ENCODE measurements at places on chromosomes 3 and 15.

DNA sequence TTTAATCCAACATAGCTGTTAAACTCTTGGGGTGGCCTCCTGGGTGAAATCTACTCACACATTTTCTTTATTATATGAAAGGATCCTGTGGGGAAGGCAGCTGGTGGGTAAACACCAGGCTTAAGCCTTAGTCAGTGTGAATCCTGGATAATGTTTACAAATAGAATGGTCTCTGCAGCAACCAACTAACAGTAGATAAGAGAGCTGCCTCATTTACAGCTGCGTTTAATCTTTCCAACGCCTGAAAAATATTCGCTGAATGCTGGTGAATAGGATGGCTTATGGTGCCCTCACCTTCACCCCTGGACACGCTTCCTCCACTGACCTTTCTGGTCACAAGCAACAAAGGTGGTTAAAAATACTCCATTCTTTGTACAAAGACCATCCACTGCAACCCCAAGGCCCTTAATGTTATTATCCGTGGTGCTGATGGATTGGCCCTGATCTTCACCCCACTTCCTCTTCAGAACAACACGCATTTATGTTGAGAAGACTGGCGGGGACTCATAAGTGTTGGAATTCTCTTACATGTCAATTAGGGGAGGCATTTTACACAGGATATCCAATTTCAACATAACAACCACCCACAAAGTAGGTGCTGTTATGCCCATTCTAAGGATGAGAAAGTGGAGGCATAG, 120.0 kb upstream of the FRMD4B start:
- DNase-seq = no peak

- no peak for DNase-seq
Observed at GRCh38 chr3:31322460-31322859, 210.3 kb upstream of the STT3B start.

DNA sequence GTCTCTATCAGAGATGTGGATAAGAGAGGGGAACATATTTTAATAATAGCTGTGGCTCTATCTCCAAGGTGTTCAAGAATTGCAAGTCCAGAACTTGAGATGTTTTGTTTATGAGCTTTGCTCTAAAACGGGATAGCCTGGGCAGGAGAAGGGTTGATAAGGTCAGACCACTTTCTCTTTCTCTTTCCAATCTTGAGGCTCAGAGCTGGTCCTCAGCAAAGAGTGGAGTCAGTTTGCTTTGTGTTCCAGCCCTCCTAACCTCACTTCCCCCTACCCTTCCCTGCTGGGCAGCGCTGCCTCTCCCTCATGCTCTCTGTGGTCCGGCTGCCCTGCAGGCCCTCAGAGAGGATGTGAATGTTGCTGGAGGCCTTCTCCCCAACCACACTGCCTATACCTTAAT, 13.8 kb downstream of the KLHL6 start:
- DNase-seq = no peak

DNA sequence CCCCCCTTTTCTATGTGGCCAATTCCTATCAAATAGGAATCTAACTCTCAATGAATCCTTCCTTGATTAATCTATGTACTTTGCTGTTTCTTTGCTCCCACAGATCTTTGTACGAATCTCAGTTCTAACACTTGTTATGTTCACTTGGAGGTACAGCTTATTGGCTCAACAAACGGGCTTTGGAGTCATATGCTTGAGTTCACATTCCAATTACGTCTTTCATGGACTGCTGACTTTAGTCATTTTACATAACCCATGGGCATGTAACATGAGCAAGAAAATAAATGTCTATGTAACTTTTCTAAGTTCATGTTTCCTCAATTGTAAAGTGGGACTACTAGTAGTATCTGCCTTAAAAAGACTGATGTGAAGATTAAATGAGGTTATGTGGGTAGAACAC, 123.2 kb upstream of the TBC1D5 start:
- no peak for DNase-seq

GRCh38 chr3:23824699-23825444, 19.1 kb downstream of the UBE2E1 start:
- no peak for DNase-seq

DNA sequence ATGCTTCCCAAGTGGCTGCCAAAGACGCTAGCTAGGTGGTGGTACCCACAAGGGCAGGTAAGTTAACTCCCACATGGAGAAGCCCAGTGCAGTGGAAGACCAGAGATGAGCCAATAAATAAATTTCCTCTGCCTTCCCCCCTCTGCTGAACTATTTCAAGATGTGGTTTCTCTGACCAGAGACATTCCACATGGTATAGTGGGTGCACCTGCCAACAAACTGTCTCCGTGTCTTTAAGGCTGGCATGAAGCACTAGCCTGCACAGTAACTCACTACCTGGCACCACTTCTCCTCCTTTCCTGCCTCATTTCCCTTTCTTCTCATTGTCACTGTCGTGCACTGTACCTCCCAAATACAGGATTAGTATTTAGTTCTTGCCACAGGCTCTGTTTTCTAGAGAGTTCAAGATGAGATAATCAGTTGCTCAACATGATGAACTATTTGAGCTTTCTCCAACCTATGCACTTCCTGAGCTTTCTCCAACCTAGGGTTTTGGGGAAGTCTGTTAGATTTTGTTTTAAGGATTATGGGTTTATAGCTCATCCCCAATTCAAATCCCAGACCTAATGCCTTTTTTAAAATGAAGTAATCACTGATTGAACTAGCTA, 8.4 kb upstream of the CRTAP start:
- DNase-seq = no peak

DNA sequence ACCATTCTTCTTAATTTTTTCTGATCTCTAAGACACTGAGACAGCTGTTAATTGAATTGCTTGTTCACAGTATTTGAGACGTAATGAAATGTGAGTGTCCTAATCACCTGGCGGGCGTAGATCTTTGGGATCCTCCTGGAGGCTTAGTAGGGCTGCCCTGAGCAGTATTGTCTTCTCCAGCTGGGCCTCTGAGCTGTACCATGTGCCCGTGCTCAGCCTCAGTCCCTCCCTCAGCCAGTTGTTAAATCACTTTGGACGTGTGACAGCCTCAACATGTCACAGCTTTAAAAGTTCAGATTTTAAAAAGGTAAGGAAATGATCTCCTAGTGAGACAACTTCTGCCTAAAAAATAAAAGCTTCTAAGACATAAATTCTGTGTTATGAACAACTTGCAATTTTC, 35.5 kb downstream of the IGF1R start:
- DNase-seq = no peak

GRCh38 chr3:42749753-42750231, 23.3 kb downstream of the CCDC13 start:
- DNase-seq = no peak

- DNase-seq = no peak
Observed at GRCh38 chr15:43249699-43250203, 17.0 kb downstream of the TGM5 start.

DNA sequence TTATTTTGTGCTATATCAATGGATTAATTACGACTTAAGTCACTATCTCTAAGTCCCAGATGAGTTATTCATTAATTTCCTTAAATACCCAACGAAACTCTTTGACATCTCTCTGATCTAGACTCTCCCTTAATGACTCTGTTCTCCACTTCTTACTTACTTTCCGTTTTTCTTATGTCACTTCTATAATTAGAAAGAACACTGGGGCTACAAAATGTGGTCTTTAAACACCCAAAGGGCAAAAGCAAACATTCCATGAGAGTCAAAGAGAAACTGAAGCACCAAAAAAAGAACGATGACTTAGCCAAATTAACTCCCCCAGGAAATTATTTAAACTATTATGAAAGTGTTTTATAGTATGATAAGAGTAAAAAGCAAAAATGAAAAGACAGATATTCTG, 166.4 kb upstream of the UBE2E2 start:
- no peak for DNase-seq

GRCh38 chr3:22792533-22792932, 410.6 kb upstream of the UBE2E2 start:
- DNase-seq = no peak

DNA sequence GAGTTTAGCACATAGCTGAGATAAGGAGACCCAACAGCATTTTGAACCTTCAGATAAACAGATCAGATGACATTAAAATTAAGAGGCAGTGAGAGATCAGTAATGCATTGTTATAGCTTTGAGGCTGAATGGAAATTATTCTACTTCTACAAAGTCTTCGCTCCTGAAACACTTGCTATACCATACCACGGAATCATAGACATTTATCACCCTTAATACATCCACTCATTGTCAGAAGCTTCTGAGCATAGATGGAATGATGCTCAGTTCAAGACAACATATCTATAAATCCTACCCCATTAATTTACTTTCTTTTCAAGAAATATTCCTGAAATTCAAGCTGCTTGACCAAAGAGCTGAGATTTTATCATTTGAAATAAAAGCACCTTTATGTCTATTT, 266.7 kb downstream of the C3orf38 start:
- no peak for DNase-seq

- no peak for DNase-seq
Observed at GRCh38 chr3:115784739-115785536, 161.6 kb downstream of the GAP43 start.

DNA sequence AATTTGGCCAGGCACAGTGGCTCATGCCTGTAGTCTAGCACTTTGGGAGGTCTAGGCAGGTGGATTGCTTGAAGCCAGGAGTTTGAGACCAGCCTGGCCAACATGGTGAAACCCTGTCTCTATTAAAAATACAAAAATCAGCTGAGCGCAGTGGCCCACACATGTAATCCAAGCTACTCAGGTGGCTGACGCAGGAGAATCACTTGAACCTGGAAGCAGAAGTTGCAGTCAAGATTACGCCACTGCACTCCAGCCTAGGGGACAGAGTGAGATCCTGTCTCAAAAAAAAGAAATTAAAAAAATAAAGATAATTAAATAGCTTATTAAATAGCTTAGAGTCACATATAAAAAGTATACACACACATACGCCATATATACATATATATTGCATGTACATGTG, 3.7 kb upstream of the TIPARP start:
- DNase-seq = no peak

DNA sequence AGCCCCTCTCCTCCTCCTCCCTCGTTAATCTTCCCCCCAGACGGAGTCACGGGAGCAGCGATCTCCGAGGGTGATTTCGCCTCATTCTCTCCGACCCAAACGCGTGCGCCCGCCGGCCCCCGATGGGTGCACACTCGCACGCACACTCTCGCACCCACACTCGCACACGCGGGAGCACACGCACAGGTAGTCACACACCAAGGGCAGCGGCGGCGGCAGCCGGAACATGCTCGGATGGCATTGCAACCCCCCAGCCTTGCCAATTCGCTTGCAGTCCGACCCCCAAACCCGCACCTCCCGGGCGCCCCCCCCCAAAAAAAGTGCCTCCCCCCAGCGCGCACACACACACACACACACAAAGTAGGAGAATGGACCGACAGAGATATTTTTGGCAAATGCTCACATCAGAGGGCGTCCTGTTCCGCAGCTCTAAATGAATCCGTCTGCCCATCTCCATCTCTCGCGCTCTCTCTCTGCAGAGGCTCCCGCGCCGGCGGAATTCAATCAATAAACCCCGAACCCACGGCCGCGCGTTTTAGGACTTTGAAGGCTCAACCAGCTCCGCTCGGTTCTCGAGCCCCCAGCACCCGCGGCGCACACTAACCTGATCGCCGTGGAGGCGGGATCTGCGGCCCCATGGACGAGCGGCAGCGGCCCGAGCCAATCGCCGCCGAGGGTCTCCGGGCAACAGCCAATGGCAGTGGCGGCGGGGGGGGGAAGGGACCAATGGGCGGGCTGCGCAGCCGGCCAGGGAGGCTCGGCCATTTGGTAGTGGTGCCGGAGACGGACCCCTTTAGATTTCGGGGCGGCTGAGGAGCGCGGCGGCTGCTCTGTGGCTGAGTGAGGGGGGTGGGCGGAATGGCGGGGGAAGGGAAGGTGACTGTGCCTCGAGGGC, at the start of gene ANP32A:
Gene ANP32A, minus strand, starts transcription at position 601 of the 895 bp plus-strand sequence. Its CDS starts 144 bp downstream, at position 457.
- peak; percentile 93 for DNase-seq

GRCh38 chr3:173933113-173933512, 535.6 kb downstream of the NLGN1 start:
- DNase-seq = no peak

- DNase-seq = no peak
Observed at GRCh38 chr3:102233881-102234280, 200.9 kb upstream of the ZPLD1 start.

DNA sequence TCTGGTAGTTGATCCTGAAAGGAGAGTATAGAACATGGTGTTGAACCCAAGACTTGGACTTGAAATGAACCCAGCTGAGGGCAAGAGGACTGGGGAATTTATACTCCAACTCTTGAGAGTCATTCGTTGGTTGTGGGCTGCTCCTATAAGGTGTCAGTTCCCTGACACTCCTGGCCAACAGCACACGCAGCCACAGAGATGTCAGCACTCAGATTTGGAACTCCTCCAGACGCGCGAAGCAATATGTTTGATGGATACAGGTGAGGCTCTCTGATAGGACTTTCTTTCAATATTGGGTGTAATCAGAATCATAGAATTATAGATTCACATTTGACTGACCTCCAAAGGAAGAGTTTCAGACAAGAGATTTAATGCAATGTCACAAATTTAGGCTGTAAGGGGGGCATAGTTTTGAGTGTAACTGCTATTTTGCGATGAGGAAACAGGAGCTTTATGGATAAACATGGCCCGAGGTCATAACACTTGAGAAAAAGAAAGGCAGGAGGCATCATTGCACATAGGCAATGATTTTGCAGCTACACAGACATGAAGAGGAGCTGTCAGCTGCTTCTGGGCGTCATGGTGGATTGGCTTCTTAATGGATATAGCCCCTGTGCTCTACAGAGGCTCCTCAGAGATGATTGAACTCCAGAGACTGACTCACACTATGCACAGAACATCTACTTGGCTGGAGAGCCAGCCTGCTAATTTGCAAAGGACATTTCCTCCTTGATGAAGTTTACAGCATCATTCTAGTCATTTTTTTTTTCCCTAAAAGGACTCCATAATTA, 569.2 kb upstream of the RGMA start:
- no peak for DNase-seq

GRCh38 chr15:55799291-55800212, 56.6 kb upstream of the PRTG start:
- DNase-seq = no peak

DNA sequence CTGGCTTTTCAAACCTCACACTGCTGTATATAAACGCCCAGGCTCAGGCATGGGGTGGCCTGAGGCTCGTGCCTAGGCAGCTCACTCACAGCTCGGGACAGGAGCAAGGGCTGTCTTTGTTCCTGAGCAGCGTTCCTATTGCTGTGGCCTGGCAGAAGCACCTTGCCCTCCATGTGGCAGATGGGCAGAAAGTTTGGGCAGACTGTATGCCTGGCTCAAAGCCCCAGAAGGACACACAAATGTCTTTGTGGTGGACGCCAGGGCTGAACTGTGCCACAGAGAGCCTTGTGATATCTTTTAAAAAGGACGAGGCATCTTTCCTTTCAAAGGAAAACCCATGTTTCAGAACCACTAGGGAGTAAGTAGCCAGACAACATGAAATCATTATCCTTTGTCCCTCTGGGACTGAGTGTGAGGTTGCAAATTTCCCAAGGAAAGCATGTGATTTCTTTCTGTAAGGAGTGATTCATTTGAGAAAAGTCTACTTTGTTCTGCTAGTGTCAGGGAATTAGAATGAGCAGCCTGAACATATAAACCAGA, 29.3 kb upstream of the UBE2E1 start:
- no peak for DNase-seq

- no peak for DNase-seq
Observed at GRCh38 chr3:4656059-4656458, 162.9 kb downstream of the ITPR1 start.

Data from stimulated activated CD8-positive, alpha-beta memory T cell treated with anti-CD3 and anti-CD28 coated beads, Interleukin-15, amount 100 ng/mL, for 4 hours (primary cell).